PC-3 (cell line): ENCODE measurements at places on chromosomes 6 and 20.

DNA sequence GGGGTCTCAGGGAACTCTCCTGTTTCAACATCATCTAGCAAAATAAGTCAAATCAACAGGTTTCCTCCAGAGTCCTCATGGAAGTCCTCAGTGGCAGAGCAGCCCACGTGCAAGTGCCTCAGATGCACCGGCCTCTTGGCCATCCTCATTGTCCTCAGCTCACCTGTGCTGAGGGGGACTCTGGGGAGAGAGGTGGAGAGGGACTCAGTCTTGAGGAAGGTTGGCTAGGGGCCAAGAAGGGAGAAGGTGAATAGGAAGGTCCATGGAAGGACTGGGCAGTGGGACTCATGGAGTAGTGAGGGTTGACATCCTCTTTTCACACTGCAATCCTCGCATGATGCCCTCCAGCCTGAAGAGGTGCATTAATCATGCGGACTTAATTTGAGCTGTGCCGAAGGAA lies 77.9 kb upstream of the DUSP22 start:
- DNase-seq: no peak

GRCh38 chr20:44544263-44544662 lies 22.4 kb upstream of the SERINC3 start:
- no peak for DNase-seq

GRCh38 chr6:108115598-108116058 lies 41.1 kb upstream of the OSTM1 start:
- peak; percentile 65 for DNase-seq

DNA sequence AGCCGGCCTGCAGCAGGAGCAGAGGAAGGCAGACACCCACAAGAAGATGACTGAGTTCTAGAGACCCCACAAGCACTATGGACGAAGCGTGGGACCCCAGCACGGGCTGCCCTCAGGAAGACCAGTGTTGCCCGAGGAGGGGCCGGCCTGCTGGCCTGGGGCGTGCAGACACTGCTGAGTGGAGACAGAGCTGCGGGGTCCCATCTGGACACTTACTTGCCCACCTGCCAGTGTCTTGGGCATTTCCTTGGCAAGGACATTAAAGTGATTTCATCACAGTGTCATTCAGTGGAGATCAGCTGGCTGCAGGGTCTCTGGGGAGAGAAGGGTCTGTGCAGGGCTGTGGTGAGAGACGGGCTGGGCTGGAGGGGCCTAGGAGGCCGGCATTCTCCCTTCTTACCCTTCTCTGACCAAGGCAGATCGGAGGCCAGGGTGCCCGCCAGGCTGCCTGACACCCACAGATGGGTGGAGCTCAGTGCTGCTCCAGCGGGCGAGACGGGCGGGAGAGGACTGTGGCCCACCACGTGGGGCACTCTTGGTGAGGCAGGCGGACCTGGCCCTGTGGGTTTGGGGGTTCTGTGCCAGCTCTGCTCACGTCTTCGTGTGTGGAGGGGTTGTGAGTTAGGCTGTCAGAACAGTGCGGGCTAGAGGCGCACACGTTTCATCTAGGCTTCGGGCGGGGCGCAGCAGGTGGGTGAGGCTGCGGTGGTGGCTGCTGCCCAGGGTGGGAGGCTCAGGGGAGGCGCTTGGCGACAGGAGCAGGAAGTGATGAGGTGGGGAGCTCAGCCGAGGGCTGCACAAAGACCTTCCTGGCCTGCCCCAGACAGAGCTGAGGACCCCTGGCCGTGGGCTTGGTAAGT lies at the start of gene LIME1:
Gene LIME1, plus strand, starts transcription at position 806 of the 860 bp plus-strand sequence. CDS start 886 bp downstream, outside the sequence.
- DNase-seq: no peak

DNA sequence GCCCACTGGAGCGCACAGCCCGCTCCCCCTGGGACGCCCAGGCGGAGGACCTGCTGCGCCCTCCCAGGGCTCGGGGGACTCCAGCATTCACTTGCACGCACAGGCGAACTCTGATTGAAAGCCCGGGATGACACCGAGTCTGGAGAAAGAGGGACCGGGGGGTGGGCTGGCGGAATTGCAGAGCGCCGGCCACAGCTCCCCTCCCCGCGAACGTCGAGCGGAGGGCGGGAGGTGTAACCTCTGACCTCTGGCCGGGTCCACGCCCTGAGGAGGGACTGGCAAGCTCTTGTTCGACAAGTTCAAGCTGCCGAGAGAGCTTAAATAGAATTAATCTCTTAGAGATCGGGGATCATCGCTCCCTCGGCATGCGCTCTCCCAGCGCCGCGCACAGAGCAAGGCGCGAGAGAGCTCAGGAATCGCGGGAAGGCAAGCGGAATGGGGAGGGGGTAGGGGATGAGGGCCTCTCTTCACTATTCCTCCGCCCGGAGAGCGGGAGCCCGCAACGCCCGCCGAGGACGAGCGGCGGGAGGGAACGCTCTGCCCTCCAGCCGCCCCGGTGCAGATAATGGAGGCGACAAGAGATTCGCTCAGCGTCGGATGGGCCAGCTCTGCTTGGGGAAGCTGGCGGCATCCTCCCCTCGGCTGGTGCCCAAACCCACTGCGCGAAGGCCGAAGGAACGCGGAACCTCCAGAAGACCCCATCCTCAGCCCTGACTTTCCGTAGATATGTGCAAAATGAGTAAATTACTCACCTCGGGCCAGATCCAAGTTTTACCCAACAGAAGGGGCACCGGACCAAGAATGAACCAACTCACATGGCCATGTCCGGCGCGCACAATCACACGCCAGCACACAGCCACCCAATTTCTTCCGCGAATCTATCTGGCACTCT lies 761 bp upstream of the NR2E1 start:
- DNase-seq: no peak

- DNase-seq: no peak
Observed at GRCh38 chr20:43022568-43022967, 167.1 kb downstream of the PTPRT start.
